ENCODE measurements at places on chromosomes 12 and 14. TPM values are rescaled to one million over a fixed set of nuclear protein-coding genes. Genes with fewer than 3 reads are reported as not detected.

NGB gene
- not detected for total RNA-seq

CEBPE gene
- total RNA-seq, result not detected

OR2AP1 gene
- not detected for total RNA-seq

NOS1 gene
- 1.9 TPM for total RNA-seq

CCT2 gene
- total RNA-seq, result 223 TPM

TNFAIP2 gene
- total RNA-seq, result 10.5 TPM

PTPRO gene
- 28.3 TPM for total RNA-seq

TRHDE gene
- total RNA-seq, result 8.7 TPM

ANO2 gene
- 2.2 TPM for total RNA-seq

COPZ1 gene
- 173 TPM for total RNA-seq

SYCP3 gene
- total RNA-seq, result 0.35 TPM

LPAR5 gene
- total RNA-seq, result 27.0 TPM

NUDT14 gene
- total RNA-seq, result 40.8 TPM

PMCH gene
- total RNA-seq, result not detected

RSRC2 gene
- total RNA-seq, result 84.5 TPM

TXNRD1 gene
- 110 TPM for total RNA-seq

TAS2R13 gene
- 1.0 TPM for total RNA-seq

BMAL2 gene
- 7.0 TPM for total RNA-seq

VASH1 gene
- total RNA-seq, result 2.9 TPM

RNU7-1 gene
- not detected for total RNA-seq

EFCAB11 gene
- 12.1 TPM for total RNA-seq

UNC119B gene
- 22.7 TPM for total RNA-seq

NPFF gene
- total RNA-seq, result not detected
